ENCODE measurements at places on chromosomes 4 and X. TPM values are rescaled to one million over a fixed set of nuclear protein-coding genes. Genes with fewer than 3 reads are reported as not detected.

PHKA2 gene
- total RNA-seq = 8.7 TPM

NPFFR2 gene
- 14.7 TPM for total RNA-seq

- DNase-seq = no peak
Observed at GRCh38 chrX:11172415-11172814, 61.3 kb downstream of the HCCS start.

DNA sequence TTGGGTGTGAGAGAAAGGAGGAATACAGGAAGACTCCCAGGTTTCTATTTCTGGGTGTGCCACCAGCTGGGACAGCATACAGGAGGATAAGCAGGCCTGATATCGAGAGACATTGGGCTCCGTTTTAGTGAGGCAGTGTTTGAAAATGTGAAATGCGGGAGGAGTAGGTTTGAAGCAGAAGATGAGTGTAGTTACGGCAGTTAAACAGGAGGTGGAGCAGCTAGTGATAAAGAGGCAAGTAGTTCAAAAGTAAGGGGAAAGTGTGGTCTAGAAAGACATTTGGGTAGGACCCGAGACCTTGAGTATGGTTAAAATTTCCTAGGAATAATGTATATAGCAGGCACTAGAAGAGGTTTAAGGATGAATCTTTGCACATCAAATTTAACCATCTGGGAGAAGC, 42.4 kb downstream of the DCUN1D4 start:
- DNase-seq = no peak

DNA sequence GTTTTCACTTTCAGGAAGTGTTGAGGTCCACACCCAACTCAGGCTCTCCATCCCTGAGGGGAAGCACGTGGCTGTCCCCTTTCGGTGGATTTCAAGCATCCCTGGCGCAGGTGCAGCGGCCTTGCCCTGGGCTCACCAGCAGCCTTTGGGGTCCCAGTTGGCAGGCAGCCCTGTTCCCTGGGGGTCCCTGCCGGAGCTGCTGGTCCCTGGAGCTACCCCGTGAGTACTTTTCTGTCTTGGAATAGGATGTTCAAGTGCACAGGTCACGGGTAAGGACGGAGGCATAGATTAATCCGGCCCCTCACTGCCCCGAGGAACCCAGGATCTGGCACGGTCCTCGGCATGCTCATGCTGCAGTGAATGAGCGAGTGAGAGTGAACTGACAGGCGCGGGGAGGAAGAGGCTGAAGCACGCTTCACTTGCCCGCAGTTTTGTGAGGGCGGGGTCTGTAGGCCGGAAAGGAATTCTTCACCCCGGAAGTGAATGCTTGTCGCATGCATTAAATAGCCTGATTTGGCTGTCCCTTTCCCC, 117.2 kb upstream of the FAT1 start:
- DNase-seq = no peak
